Aorta (tissue), 5 donors: ENCODE measurements at places on chromosomes 5 and 9. TPM values are rescaled to one million over a fixed set of nuclear protein-coding genes. Genes with fewer than 3 reads are reported as not detected.

GRCh38 chr9:77793849-77794248 is 145.7 kb upstream of the GNA14 start:
- H3K36me3 ChIP-seq, result no peaks in the 10 kb centered on the region
- no peaks in the 10 kb centered on the region for H3K27me3 ChIP-seq
- H3K27ac ChIP-seq, result no peak overlapping the region
- H3K4me1 ChIP-seq, result no peaks in the 10 kb centered on the region
- no peak overlapping the region for H3K4me3 ChIP-seq

GRCh38 chr5:93941897-93942296 is 200.5 kb upstream of the POU5F2 start:
- H3K4me1 ChIP-seq, result no peaks in the 10 kb centered on the region
- no peaks in the 10 kb centered on the region for H3K36me3 ChIP-seq
- H3K27me3 ChIP-seq, result no peaks in the 10 kb centered on the region
- no peak overlapping the region for H3K4me3 ChIP-seq
- no peak for DNase-seq

DNA sequence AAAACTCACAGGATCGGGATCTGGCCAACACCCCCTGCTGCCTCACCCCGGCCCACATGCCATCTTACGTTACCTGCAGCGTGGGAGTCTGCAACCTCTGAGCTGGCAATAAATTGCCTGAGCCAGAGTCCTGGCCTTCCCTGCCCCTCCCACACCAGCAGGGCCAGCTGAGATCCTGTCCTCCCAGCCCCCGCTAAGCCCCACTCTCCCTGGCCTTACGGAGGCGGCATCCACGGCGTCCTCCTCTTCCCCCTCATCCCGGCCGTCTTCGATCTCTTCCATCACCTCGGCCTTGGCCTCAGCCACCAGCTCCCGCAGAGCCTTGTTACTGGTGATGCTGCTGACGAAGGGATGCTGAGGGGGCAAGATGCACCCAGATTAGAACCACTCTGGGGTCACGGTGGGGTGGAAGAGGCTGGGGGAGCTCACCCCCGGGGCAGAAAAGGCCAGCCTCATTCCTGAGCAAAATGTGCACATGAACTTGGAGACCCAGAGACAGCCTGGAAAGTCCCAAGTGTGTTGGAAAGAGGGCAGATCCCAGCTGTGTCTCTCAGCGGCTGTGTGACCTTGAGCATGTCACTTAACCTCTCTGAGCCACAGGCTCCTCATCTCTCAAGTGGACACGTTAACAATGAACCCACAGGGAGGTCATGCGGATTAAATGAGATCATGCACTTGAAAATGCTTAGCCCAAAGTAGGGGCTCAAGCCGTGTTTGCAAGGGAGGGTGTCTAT is 89.9 kb upstream of the FBXW11 start:
- H3K4me1 ChIP-seq, result no peaks in the 10 kb centered on the region
- no peak for DNase-seq
- no peaks in the 10 kb centered on the region for H3K27me3 ChIP-seq
- no peak overlapping the region for H3K27ac ChIP-seq

- no peak for DNase-seq
- H3K36me3 ChIP-seq, result no peaks in the 10 kb centered on the region
- no peaks in the 10 kb centered on the region for H3K4me1 ChIP-seq
- no peak overlapping the region for H3K27ac ChIP-seq
- no peak overlapping the region for H3K4me3 ChIP-seq
These were observed 103.8 kb upstream of the SLC1A3 start for GRCh38 chr5:36502608-36503007.

- DNase-seq, result no peak
- no peaks in the 10 kb centered on the region for H3K27me3 ChIP-seq
- no peaks in the 10 kb centered on the region for H3K4me1 ChIP-seq
- no peak overlapping the region for H3K27ac ChIP-seq
- no peaks in the 10 kb centered on the region for H3K36me3 ChIP-seq
These were observed 81.2 kb downstream of the RAB24 start for GRCh38 chr5:177222269-177222668.

DNA sequence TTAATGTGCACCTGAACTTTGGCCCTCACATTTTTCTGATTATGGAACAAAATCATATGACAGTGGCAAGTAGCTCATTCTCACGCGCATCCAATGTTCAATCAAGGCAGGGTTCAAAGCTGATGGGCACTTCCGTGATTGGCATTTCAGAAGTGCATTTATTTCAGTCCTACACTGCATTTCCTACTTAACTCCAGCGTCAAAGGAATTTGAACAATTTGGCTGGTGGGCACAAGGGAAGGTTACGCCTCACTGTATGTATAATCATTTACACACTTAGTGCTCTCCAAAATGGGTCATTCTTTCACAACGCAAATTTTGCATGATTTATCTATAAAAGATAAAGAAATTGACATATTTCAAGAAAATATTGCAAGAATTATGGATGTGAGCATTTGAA is 167.9 kb upstream of the VLDLR start:
- no peak overlapping the region for H3K4me3 ChIP-seq
- no peak overlapping the region for H3K27ac ChIP-seq
- H3K27me3 ChIP-seq, result no peaks in the 10 kb centered on the region
- no peak for DNase-seq
- no peaks in the 10 kb centered on the region for H3K4me1 ChIP-seq

CERCAM gene
- total RNA-seq, result 46.0 TPM

SMIM33 gene
- total RNA-seq, result not detected

SHOC1 gene
- not detected for total RNA-seq

SPINK7 gene
- total RNA-seq, result not detected

SCGB3A2 gene
- total RNA-seq, result not detected
